Stimulated activated CD8-positive, alpha-beta memory T cell treated with anti-CD3 and anti-CD28 coated beads, Interleukin-7, amount 100 ng/mL, for 4 hours (primary cell): ENCODE measurements at places on chromosomes 1 and 21.

DNA sequence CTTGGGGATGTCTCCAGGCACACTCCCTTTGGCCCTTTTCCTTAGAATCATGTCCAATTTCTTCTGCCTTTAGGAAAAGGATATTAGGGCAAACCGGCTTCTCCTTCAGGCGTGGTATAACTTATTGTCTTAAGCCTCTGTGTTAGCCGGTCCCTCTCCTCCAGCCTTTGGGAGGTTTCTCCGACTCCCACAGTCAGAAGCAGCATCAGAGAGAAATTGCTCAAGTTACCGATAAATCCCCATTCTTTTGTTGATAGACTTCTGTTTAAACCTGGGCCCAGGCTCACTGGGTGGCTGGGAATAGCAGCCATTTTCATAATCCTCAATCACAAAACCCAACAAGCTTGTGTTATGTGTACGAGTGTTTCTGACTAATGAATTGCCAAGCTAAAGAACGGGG is 85.4 kb upstream of the KAZN start:
- no peak for DNase-seq

DNA sequence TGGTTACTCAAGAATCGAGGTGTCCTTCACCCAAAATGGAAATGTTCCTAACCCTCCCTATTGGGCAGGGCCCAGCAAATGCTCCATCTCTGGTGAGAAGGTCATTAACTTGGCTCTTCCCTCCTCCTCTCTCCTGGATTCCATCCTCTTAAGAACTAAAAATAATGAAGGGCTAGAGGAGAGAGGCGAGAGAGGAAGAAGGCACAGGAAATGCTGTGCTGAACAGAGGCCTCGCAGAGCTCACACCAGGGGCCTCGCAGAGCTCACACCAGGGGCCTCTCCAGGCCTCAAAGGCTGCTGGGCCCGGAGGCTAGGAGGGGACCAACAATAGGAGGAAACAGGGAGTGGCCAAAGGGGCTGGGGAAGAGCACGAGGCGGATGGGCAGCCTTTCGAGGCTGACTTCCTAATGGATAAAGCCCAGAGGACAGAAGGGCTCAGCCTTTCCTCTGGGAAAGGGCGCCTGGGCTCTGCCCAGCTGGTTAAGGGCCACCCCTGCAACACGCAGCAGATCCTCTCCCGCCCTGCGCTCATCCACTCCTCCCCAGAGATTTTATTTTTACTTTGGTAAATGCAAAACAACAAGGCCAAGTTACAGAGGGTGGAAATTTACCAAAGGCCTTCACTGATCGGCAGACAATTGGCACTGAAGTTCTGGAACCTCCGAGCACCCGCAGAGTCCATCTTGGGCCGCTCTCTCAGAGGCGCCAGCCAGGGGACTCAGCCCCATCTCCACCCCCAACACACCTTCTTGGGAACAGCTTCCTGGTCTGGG is 78.5 kb downstream of the ITPKB start:
- no peak for DNase-seq

DNA sequence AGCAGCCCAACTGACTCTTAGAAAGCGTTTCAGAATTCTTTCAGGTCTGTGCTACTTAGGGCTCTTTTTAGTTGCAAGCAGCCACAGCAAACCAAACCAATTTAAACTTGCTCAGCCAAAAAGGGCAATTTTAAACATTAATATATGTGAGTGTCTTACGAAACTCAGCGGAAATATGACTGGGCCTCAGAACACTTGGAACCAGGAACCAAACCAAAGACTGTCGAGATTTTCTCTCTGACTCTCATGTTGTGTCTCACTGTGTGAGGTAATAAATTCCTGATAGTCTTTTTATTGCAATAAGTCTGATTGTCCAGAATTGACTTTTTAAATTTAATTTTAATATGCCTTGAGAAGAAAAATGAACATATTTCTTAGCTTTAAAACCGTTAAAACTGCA is 122.3 kb downstream of the SYF2 start:
- DNase-seq: no peak

GRCh38 chr1:208065862-208066261 is 154.9 kb upstream of the CD34 start:
- DNase-seq: no peak
